ENCODE measurements at places on chromosomes 16 and 17.

GRCh38 chr17:49574323-49574781 lies 1.3 kb upstream of the NXPH3 start:
- DNase-seq = no peak

DNA sequence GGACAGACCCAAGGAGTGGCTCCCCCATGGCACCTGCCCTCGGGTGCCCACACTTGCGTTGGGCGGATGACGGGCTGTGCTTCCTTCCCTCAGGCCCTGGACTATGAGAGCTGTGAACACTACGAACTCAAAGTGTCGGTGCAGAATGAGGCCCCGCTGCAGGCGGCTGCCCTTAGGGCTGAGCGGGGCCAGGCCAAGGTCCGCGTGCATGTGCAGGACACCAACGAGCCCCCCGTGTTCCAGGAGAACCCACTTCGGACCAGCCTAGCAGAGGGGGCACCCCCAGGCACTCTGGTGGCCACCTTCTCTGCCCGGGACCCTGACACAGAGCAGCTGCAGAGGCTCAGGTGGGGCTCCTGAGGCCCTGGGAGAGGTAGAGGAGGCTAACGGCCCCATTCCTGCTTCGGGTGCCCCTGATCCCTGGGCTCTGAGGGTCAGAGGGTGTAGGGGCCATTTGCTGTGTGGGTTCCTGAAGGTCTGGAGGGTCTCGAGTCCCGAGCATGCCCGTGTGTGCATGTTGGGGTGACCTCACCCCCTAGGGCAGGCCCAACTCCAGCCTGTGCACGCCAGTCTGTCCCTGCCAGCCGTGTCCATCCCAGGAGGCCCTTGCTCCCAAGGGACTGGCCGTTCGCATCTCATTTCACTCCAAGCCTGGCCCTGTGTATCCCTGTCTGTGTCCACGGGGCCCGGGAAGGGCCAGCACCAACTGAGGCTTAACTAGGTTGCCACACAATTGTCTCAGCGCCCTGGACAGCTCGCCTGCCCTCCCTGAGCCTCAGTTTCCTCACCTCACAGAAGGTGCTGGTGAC lies 10.0 kb downstream of the SLC22A31 start:
- DNase-seq = no peak

DNA sequence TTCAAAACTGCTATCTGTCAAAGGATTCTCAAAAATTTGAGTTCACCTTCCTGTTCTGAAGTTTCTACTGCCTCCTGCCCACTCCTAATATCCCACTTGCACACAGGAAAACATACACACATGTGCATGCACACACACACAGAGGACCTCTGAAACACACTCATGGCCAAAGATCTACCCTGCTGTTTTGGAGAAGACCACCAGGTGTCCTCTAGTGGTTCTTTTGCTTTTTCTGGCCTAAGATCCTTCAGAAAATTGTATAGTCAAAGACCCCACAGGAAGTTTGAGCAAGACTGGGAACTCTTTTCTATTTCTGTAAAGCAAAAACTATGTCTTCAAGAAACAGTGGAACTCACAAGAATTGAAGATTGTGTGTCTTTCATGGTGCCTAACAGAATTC lies 90.2 kb downstream of the CDH8 start:
- no peak for DNase-seq

DNA sequence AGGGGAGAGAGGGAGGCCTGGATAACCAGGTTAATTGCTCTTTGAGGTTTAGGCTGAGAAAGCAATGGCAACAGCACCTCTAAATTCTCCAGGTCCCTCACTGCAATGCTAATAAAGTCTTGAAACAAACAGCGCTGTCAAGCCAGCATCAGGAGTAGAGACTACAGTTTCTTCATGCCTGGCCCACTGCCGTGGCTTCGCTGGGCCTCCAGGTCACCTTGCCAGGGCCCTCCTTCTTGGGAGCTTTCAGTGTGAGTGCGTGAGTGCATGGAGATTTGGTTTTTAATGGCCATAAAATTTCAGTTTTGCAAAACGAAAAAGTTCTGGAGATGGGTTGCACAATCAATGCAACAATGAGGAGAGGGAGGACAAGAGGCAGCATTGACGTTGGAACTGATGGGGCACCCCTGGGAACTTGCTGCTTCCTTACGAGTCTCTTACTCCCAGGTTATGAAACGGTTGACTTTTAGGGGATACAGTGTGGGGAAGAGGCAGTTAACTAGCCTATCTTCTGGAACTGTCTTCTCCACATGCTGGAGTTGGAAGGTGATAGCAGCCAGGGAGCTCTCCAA lies 229.4 kb downstream of the XYLT1 start:
- no peak for DNase-seq

DNA sequence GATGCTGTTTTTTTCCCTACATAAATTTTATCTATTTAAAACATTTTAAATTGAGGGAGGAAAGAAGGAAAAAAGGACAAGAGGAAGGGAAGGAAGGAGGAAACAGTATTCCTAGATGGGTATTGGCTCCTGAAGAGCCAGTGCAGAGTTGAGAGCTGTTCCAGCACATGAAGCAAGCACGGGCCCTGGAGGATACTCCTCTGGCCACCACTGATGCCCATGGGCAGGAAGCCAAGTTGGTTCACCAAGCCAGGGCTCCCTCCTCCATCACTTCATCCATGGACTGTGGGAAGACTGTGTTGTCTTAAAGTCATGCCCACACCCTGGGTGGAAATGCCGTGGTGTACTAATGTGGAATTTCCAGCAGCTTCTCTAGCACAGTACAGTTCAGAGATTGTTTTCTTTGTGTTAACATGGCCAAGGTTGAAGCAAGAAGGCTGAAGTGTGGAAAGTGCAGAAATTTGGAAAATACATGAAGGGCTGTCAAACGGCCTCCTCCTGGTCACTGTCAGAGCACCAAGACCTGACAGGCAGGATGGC lies 23.9 kb upstream of the NOS2 start:
- DNase-seq = no peak

DNA sequence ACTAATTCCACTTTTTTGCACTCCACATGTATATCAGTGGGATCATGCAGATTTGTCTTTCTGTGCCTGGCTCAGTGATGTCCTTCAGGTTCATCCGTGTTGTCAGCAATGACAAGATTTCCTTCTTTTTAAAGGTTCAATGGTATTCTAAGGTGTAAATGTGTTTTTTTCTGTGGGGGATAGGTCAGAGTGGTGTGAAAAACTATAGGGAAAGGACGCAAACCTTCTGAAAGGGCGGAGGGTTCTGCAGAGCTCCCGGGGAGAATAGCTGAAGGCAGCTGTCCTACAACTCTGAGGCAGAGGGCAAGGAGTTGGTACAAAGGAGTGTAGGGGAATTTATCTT lies 21.9 kb upstream of the CSNK1D start:
- DNase-seq = no peak
